Activated CD8-positive, alpha-beta T cell treated with anti-CD3 and anti-CD28 coated beads, Interleukin-2, amount 10 ng/mL, durations not matched to agents 7 days and 5 days (primary cell): ENCODE measurements at places on chromosomes 11 and 22. TPM values are rescaled to one million over a fixed set of nuclear protein-coding genes. Genes with fewer than 3 reads are reported as not detected.

Gene DKK3
- 0.29 TPM for total RNA-seq

- DNase-seq = peak; percentile 74
Observed at GRCh38 chr11:17730608-17731462, 3.7 kb upstream of the KCNC1 start.

DNA sequence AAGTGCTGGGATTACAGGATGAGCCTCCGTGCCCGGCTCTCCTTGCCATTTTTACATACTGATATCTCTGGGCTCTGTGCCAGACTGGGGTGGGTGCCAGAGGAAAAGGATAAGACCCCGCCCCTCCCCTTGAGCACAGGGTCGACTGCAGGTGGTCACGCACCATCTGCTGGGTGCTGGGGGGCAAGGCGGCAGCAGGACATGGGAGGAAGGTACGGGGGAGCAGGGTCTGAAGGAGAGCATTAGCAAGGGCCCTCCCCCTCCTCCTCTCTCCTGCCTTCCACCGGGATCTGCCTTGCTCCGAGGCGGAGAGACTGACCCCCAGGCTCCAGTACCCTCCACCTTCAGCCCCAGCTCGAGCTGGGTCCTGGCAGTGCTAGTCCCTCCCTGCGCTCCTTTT, 9.7 kb upstream of the PGA3 start:
- no peak for DNase-seq

- no peak for DNase-seq
Observed at GRCh38 chr11:75902631-75903030, 87.6 kb downstream of the UVRAG start.

GRCh38 chr11:125950178-125950490, 4.3 kb downstream of the VSIG10L2 start:
- no peak for DNase-seq
